ENCODE measurements at places on chromosomes 16 and 17.

DNA sequence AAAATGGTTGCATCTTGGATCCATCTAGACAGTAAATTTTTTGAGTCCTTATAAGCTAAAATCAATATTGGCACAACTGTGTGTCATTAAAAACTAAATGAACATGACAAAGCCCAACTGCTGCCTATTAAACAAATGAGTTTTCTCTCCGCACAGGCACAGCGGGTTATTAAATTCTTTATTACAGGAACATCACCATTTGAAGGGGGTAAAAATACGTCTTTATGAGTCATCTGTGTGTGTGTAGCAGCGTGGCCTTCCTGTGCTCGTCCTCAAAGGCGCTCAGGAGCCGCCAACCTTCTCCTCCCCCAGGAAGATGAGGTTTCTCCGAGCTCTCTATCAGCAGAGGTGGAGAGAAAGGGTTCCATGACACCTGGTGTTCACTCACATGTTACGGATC lies 62.6 kb upstream of the SDK2 start:
- no peak for DNase-seq

- no peak for DNase-seq
These were observed 70.6 kb upstream of the MED9 start for GRCh38 chr17:17406225-17406624.

- no peak for DNase-seq
These were observed 93.3 kb downstream of the C16orf78 start for GRCh38 chr16:49466881-49467280.

GRCh38 chr17:32970281-32970680 lies 21.4 kb upstream of the SPACA3 start:
- DNase-seq, result no peak

- DNase-seq, result no peak
These were observed 296.6 kb upstream of the PMFBP1 start for GRCh38 chr16:72468582-72468981.

Measured in GM10248 (cell line).